ENCODE measurements at places on chromosomes 5 and 9. TPM values are rescaled to one million over a fixed set of nuclear protein-coding genes. Genes with fewer than 3 reads are reported as not detected.

Gene MEF2C
- 31.4 TPM for total RNA-seq

Gene NIM1K
- total RNA-seq, result 0.94 TPM

GRCh38 chr5:51384281-51384840, 1.1 kb downstream of the ISL1 start:
- no peak for ATAC-seq

DNA sequence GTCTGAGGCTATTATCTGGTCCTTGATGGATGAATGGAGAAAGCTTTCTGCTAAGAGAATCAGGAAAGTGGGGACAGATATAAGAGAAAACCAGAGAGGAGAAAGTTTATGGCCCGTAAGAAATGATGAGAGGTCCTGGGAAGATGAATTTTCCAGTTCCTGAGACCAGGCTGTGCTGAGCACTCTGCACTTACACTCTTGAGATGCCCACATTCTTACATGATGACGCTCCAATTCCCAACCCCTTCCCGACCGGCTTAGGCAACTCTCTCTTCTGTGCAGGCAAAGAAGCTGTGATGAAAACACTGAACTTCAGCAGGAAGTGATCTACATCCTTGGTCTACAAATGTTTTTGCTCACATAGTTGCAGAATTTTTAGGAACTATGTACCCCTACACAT, 417.0 kb downstream of the ARHGEF28 start:
- no peak for ATAC-seq

- no peak for ATAC-seq
Observed at GRCh38 chr5:100746730-100747129, 156.4 kb downstream of the ST8SIA4 start.

Data from gastroesophageal sphincter (tissue), 4 donors.